CD8-positive, alpha-beta T cell (primary cell): ENCODE measurements at places on chromosomes 13 and 19. TPM values are rescaled to one million over a fixed set of nuclear protein-coding genes. Genes with fewer than 3 reads are reported as not detected.

Gene C5AR1
- total RNA-seq, result 2.9 TPM

Gene CLDN10
- not detected for total RNA-seq

Gene BCL2L12
- total RNA-seq, result 14.7 TPM

Gene IQCN
- 10.4 TPM for total RNA-seq

Gene ZNF221
- 0.24 TPM for total RNA-seq

Gene ZSCAN18
- 57.6 TPM for total RNA-seq

Gene FREM2
- total RNA-seq, result not detected

Gene ADPRHL1
- 0.27 TPM for total RNA-seq

Gene SBSN
- total RNA-seq, result not detected

Gene OR1M1
- total RNA-seq, result not detected

Gene COL4A2
- total RNA-seq, result not detected

Gene SLC25A41
- total RNA-seq, result not detected
